ENCODE measurements at places on chromosomes 3 and 15.

DNA sequence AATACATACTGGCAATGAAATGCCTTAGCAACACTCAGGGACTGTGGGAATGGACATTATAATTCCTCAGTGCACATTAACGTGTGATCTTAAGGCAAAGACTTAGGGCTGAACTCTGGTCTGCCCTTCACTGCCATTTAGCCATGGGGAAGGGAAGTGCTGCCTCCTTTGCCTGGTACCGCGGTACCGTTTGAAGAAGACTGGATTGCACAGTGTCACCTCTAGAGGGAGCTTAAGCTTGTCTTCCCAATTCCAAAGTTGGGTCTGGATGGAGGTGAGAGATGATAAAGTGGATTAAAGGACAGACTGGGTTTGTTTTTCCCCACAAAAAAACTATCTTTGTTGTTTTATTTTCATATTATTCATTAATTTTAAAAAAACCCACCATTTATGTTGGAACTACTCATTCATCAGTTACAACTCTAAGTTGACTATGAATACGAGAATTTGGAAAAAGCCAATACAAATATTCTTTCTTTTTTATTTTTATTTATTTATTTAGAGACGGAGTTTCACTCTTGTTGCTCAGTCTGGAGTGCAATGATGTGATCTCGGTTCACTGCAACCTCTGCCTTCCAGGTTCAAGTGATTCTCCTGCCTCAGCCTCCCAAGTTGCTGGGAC lies 60.0 kb upstream of the SYN2 start:
- DNase-seq = no peak

DNA sequence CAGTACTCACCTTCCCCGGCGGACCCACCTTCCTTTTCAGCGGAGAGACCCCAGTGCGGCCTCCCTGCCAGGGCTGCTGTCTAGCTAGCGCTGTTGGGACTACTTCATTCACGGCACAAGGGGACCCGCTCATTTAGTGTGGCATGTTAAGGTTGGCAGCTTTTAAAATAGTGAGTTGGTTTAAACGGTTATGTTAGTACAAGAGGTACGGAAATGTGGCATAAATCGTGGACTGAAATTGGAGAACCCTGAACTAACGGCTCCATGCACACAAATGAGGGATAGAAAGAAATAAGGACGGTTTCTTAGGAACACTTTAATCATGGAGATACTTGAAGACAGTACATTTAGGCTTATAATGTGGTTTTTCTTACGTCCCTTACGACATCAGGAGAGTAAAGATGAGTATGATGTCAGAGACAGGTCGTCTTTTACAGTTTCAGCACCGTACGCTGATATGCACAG lies 752 bp downstream of the CEP63 start:
- DNase-seq = no peak

- DNase-seq = no peak
These were observed 123.0 kb upstream of the AGBL1 start for GRCh38 chr15:85956532-85957275.

DNA sequence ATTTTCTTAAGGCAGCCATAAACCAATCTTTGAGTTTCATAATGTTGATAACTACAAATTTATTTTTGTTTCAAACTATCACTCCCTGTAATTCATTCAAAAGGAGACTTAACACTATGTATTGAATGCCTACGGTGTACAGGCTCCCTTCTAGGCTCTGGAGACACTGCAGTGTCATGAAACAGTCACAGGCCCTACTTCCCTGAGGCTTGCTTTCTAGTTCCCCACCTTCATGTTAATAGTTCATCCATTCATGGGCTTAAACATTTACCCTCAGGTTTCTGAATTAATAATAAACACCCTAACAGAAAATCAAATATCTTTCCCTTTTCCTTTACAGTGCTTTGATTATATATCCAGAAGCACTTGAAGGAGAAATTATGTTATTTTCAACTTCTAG lies 168.7 kb downstream of the CHL1 start:
- no peak for DNase-seq

- DNase-seq = no peak
These were observed 71.4 kb upstream of the ROPN1 start for GRCh38 chr3:124063197-124063909.

GRCh38 chr3:71543371-71544016 lies 40.0 kb downstream of the FOXP1 start:
- DNase-seq = no peak

DNA sequence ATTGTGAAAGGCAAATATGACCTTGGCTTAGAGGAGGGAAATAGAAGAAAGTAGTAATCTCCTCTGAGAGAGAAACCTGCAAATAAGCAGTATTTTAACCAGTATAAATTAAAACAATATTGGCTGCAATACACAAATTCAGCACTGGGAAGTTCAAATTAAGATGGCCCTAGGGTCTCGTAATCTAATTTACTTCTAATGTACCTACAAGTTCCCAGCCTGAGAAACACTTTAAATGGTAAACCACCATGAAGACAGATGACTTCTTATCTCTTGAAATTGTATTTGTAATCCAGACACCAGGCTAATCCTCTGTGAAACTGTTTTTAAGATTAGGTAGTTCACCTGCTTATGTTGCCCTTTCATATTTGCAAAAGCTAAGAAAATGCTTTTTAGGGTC lies 199.7 kb downstream of the CADPS start:
- DNase-seq = no peak
